ENCODE measurements at places on chromosomes 11 and 22.

DNA sequence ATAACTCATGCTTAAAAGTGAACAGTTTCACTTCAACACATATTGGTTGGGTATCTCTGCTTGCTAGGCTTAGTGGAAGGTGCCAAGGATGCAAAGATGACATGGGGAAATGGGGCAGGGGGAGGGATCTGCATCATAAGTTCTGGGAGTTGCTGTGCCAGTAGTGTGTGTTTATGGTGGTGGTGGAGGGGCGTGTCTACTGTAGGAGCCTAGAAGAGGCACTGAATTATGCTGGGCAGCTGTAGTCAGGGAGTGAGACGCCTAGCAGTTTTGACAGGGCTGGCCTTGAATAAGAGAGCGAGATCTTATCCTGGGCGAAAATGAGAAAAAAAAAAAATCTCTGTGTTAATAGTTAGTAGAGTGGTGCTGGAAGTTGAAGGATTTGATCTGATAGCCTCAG lies 3.0 kb downstream of the ELMOD1 start:
- DNase-seq: no peak

- no peak for DNase-seq
Measured at GRCh38 chr22:47374901-47375575, 612.6 kb downstream of the TBC1D22A start.

DNA sequence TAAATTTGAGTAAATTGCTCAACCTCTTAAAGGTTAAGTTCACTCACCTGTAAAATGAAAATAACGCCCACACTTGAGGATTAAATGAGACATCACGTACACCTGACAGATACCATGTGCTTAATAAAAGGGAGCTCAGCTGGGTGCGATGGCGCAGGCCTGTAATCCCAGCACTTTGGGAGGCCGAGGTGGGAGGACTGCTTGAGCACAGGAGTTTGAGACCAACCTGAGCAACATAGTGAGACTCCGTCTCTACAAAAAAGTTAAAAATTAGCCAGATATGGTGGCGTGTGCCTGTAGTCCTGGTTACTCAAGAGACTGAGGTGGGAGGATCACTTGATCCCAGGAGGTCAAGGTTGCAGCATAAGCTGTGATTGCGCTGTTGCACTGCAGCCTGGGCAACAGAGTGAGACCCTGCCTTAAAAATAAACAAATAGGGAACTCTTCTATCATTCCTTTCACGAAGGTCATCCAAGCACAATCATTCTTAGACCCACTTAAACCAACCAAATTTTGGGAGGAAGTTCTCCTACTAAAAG lies 134.1 kb downstream of the BBOX1 start:
- no peak for DNase-seq

DNA sequence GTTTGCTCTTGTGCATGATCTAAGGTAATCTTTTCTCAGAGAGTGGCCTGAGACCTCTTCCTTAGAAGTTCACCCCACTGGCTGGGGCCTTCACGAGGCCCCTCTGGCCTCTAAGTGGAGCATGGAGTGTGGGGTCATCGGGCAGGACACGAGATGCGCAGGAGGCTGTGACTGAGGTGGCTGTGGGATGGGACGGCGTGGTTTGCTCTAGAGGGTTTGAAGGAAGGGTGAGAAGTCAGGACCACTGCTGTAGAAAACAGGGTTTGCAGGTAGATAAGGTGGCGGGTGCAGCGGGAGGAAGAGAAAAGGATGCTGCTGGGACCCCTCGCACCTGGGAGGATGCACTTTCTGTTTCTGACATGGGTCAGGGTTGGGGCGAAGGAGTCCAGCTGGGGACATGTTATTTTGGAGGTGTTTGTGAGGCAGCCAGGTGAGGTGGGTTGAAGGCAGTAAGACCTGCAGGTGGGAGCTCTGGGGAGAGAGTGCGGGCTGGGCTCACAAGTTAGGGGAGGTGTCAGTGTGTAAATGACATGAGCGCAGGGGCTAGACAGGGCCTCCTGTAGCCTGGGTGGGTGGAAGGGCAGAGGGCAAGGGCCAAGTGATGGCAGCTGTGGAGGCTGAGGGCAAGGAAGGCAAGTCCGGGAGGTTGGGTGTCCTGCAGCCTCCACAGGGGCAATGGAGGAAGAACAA lies 62.5 kb downstream of the KCNQ1 start:
- DNase-seq: no peak

DNA sequence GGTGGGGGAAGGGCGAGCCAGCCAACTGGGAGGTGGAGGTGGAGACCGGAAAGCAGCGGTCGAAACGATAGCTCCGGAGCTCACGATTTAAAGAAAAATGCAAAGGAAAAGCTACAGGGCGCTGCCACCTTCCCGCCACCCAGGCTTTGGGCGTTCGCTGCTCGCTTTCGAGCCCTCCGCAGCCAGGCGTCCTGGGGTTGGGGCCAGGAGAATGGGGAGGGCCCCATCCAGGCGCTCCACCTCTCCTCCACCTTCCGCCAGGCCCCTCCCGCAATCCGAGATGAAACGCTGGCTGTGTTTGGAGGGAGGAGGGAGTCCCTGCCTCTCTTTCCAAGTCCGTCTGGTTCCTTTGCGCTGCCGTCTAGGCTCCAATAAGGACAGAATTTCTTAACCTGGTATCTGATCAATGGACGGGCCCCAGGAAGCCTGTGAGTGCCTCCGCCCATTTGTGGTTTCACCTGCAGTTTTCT lies 483 bp upstream of the ABTB2 start:
- DNase-seq: no peak

GRCh38 chr22:24423519-24424000 lies 3.8 kb upstream of the ADORA2A start:
- no peak for DNase-seq

- DNase-seq: no peak
Measured at GRCh38 chr11:128021349-128022006, 565.9 kb downstream of the ETS1 start.
